ENCODE measurements at places on chromosomes 1 and 21.

DNA sequence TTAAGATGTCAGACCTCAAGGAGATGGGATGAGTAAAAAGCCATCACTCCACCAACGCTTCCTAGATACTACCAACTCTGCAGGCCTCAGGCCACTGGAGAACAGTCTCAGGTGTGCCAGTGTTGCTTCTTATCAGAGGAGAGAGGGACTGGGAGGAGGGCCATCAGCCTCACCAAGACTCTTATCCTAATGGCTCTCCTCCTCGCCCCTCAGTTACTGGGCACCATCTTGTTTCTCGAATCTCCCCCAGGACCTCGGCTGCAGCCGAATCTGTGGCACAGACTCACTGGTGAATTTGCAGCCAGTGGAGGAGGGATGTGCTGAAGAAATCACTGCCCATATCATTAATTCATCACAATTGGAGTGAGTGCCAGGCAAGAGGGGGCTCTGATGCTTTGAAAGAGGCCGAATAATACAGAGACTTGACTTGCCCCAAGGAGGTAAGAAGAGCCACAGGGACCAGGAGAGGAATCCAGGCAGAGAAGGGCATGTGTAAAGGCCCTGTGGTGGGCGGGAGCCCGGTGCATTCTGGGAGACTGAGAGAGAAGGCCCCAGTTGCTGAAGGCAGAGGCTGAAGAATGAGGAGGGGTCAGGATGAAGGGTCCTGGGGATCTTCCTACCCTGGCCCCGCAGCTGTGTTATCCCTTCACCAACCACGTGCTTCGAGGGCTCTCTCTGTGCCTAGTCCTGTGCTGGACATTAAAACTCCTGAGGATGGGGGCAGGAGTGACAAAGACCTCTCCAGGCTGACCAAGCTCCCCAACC is 129.8 kb downstream of the PTPRU start:
- no peak for DNase-seq

GRCh38 chr1:66532798-66533783 is 862 bp upstream of the SGIP1 start:
- peak; percentile 84 for DNase-seq

DNA sequence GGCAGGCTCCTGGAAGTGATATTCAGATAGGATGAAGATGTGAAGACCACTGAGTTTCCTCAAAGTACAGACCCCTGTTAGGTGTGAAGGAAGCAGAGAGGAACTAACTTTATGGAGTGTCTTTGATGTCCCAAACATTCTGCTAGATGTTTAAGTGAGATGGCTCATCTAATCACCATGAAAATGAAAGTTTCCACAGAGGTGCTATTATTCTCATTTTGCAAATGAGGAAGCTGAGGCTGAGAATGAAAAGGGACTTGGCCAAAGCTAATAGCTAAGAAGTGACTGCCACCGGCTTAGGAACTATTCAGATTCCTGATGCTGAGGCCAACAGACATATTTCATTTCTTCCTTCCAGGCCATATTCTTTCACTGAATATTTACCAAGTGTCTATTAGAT is 45.9 kb upstream of the WLS start:
- DNase-seq = no peak

GRCh38 chr1:178488393-178488792 is 8.4 kb downstream of the CLEC20A start:
- DNase-seq = no peak

- no peak for DNase-seq
These were observed 7.2 kb upstream of the FNBP1L start for GRCh38 chr1:93440706-93441105.

GRCh38 chr21:46248422-46248782 is 19.8 kb upstream of the LSS start:
- no peak for DNase-seq

DNA sequence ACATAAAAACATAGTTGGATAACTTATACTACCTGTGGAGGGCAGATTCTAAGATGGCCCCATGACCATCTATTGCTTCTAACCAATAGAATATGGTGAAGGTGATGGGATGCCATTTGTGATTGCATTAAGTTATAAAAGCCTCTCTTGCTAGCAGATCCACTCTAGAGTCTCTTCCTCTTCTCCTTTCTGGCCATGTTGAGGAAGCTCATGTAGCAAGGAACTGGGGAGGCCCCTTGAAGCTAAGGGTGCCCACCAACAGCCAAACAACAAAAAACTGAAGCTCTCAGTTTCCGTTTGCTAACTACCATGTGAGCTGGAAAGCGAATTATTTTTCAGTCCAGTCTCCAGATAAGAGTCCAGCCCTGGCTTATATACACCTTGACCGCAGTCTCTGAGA is 16.0 kb upstream of the AGO1 start:
- no peak for DNase-seq

GRCh38 chr1:169624912-169625311 is 5.0 kb downstream of the SELP start:
- no peak for DNase-seq

DNA sequence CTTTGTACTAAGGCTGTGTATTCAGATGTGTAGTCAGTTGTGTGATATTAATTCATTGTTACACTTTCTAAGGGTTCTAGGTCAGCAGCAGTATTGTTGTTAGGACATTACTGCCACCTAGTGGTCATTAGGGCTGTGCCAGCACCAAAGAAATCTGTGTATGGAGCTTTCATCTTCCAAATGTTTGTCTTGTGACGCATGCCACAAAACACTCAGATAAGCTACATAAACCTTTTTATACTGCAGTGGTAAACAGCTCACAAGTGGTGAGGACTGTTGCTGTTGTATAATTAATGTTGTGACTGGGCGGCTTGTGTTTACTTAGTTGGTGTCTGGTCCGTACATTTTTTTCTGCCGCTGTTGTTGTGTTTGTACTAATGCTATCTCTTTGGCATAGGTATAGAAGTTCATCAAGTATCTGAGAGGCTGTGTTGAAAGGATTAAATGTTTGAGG is 51.7 kb downstream of the S1PR1 start:
- peak; percentile 43 for DNase-seq

DNA sequence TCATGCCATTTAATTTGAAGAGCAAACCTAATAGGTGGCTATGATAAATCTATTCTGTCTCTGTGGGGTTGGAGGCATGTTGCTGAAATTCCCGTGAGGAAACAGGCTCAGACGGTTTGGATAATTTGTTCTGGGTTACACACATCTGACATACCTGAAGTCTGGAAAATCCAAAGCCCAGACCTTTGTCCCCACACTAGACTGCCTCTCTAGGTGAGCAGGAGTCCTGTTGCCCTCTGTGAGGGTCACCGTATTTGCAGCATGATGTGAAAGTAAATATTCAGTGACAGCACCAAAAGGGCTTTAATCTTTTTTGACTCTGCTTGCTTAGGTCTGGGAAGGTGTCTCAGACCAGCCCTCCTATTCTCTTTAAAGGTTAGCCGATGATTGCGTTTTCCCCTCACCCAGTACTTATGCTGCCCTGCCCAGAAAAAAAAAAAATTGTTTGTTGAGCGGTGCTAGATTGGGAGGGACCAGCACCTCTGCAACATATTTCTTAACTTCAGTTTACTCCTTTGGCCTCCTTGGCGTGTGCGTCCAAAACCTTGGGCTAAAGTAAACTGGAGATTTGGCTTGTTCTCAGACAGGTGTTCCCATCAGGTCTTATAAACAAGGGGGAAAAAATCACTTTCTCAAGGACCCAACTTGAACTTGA is 67.0 kb downstream of the CACHD1 start:
- no peak for DNase-seq

DNA sequence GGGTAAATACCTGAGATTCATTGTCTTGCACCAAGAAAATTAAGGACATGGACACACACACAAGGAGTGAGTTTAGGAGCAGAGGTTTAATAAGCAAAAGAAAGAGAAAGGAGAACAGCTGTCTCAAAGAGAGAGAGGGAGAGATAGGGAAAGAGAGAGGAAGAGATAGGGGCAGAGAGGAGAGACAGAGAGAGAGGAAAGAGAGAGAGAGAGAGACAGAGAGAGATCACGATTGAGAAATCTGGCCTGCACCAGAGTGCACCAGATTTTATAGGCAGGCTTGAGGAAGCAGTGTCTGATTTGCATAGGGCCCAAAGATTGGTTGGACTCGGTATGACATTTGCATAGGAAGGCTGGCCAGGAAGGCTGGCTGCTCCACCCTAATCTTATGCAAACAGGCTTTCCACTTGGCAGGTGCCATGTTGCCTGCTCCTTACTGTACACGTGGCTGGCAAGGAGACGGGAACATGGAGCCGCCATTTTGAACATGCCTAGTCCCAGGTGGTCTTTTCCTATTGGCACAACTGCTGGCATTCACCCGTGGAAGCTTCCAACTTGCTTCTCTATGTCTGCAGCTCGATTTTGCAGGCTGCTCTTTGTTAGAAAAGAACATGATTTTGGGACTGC is 419.9 kb downstream of the ZP4 start:
- DNase-seq = no peak

Measured in posterior cingulate gyrus (tissue), 11 donors.